Foreskin fibroblast (primary cell): ENCODE measurements at places on chromosomes 12 and 14.

- DNase-seq = no peak
Measured at GRCh38 chr14:55303691-55304145, 32.5 kb downstream of the FBXO34 start.

DNA sequence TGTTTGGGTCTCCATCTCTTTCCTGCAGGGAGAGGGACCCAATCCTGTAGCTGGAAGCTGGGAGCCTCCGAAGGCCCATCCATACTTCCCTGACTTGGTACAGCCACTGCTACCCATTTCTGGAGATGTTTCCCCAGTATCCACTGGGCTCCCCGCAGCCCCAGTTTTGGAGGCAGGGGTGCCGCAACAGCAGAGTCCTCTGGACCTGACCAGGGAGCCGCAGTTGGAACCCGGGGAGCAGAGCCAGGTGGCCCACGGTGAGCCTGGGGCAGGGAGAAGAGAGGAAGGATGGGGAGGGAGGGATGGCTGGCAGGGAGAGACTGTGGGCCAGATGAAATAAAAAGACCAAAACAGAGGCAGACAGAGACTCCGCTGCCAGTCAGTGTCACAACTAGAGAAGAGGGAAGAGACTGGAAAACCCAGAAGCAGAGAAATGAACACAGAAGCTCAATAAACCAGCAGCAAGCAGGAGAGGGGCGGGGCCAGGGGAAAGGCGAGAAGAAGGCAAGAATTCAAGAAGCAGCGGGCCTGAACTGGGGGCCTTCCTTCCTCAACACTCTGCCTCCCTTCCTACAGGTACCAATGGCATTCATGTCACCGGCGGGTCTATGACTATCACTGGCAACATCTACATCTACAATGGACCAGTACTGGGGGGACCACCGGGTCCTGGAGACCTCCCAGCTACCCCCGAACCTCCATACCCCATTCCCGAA, 6.3 kb downstream of the LTBR start:
- no peak for DNase-seq

- no peak for DNase-seq
Measured at GRCh38 chr12:123997033-123997822, 24.2 kb downstream of the ZNF664 start.

- DNase-seq = no peak
Measured at GRCh38 chr12:44285321-44285960, 449.6 kb downstream of the TMEM117 start.

- DNase-seq = peak; percentile 36
Measured at GRCh38 chr12:90938451-90938850, 16.5 kb downstream of the CCER1 start.

- DNase-seq = no peak
Measured at GRCh38 chr14:68928770-68929550, 50.1 kb downstream of the ACTN1 start.

GRCh38 chr14:23049011-23049410, 7.0 kb downstream of the PSMB11 start:
- no peak for DNase-seq

DNA sequence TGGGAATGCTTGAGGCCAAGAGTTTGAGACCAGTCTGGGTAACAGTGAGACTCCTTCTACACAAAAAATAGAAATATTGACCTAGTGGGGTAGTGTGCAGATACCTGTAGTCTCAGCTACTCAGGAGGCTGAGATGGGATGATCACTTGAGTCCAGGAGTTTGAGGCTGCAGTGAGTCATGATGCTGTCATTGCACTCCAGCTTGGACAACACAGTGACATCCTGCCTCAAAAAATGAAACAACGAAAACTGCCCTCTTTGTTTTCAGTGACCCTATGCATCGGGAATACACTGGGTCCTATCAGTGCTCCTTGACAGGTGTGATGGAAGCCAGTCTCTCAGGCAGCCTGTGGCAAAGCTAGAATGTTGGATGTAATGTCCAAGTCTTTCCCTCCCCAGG, 311.5 kb upstream of the OR4E1 start:
- DNase-seq = no peak

DNA sequence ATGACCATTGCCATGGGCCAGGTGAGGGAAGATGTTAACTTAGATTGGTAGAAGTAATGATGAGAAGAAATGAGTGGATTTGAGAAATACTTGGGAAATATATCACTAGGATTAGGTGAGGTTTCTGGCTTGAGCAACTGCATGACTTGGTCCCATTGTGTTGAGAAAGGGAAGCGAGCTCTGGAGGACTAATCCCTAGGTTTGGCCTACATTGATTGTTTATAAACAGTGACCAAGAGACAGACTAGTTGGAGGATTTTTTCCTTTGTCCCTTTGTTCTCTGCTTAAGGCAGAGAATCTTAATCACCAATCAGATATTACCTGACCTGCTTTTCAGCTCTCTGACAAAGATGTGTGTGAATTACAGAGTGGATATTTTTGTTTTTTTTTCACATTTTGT, 100.5 kb downstream of the AEBP2 start:
- no peak for DNase-seq

- DNase-seq = no peak
Measured at GRCh38 chr12:19039515-19039914, 90.0 kb upstream of the PLEKHA5 start.

DNA sequence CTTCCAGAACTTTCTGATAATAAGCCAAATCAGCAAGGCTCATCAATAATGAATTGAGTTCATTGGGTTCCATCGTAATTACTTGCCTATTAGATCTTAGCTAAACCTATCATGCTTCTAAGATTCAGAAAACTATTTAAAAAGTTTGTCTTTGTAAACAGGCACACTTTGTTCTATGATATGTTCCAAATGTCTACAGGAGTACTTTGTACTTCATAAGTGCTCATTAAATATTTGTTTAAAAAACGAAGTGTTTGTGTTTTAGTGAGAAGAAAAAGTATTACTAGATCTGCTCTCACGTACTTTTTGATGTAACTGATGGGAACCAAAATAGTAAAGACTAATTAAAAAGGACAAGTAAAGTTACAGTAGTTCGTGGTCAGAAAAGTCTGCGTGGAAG, 172.8 kb upstream of the FLRT2 start:
- no peak for DNase-seq

- no peak for DNase-seq
Measured at GRCh38 chr14:43168371-43168925, 1338.6 kb downstream of the FSCB start.

DNA sequence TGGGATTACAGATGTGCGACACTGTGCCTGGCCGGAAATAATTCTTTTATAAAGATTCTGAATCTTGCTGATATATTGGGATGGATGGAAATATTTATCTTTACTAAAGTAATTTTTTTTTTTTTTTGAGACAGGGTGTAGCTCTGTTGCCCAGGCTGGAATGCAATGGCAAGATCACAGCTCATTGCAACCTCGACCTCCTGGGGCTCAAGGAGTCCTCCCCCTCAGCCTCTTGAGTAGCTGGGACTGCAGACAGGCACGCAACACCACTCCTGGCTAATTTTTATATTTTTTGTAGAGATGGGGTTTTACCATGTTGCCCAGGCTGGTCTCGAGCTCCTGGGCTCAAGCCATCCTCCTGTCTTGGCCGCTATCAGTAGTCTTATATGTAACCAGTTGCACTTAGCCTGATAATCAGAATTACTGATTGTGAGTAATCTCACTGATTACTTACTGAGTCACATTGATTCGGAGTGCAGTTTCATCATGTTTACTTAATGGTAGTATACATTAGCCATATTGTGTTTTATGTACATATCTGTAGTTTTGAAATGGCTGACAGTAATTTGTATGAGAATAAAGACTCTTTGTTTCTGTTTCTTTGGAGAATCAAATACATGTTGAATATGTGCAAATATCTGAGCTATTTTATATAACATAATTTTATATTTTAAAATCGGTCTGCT, 50.4 kb upstream of the LRTM2 start:
- peak; percentile 41 for DNase-seq

DNA sequence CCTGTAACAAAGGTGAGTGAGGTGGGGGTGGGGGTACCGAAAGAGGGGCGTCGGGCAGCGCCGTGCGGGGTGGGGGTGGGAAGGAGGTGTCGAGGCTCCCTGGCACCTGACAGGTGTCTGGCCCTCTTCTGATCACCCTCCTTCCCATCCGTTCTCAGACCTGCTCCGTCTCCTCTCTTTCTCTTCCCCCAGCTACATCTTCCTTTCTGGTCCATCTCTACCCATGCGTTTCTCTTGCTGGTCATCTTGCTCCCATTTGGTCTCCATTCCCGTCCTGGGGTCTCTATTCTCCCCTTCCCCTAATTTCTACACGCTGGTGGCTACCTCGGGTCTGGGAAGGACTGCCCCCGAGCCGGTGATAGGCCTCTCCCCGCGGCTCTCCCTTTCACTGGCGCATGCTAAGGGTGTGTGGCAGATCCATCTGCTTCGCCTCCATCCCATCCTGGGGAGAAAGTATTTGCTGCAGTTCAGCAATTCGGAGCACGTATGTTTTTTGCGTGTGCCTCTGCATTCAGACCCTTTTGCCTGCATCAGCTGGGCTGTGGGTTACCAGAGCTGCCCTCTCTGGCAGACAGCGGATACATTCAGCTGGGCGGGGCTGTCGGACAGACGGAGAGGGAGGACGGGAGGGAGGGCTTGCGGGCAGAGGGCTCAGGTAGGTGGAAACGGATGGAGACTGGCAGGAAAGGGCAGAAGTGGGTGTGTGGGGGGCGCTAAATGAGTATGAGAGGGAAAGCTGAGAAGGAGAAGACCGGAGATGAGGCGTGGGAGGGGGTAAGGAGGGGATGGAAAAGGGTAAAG, 730 bp downstream of the CLSTN3 start:
- peak; percentile 77 for DNase-seq

GRCh38 chr12:2833327-2833726, 1.5 kb downstream of the NRIP2 start:
- no peak for DNase-seq

DNA sequence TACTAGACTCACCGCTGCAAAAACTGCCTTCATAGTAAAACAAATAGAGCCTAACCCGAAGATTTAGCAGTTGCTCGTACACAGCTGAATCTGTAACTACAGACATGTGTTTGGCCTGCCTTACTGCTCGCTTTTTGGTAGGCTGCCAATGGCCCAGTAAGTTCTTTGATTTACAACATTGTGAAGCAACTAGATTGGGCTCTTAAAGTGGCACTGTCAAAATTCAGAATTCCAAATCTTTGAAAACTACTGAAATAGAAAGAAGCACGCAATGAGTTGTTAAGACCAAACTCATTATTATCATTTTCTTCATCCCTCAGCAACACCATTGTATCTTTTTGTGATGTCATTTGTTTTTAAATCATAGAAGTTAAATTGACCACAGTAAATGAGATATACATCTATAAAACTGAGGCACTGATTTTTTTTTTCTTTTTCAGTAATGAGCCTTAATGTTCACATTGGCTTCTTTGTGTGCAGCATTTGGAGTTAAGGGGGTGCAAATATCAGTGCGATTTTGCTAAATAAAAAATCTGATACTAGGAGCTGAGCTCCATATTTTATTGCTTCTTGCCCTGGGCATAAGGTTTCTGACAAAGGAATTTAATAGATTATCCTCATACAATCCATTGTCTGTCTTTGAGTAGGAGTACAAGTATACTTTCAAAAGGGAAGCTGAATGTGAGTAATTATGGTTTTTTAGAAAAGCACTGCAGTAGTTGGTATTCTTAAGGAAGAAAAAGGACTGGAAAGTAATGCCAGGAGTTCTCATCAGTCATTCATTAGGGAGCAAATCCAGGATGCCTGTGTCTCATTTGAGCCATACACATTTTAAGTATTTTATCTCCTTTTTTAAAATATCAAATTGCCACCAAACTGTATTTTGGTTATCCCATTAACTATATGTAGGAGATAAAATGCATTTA, 138.5 kb downstream of the KICS2 start:
- peak; percentile 96 for DNase-seq

GRCh38 chr14:103001651-103002396, 55.5 kb downstream of the CDC42BPB start:
- DNase-seq = no peak

- DNase-seq = no peak
Measured at GRCh38 chr12:130961921-130962451, 8.3 kb downstream of the ADGRD1 start.

DNA sequence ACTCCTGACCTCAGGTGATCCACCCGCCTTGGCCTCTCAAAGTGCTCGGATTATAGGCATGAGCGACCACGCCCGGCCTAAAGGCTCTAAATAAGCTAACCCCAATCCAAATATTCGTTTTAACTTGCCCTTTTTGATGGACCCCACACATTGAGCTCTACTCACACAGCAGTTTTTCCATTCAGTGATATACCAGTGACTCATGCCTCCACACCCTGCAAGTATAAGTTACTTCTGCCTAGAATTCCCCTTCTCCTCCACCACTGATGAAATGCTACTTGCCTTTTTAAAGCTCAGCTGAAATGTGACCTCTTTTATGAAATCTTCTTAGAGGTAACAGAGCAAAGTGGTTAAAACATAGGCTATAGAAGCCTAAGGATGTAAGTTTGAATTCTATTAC, 68.8 kb downstream of the EXOC5 start:
- DNase-seq = peak; percentile 16

DNA sequence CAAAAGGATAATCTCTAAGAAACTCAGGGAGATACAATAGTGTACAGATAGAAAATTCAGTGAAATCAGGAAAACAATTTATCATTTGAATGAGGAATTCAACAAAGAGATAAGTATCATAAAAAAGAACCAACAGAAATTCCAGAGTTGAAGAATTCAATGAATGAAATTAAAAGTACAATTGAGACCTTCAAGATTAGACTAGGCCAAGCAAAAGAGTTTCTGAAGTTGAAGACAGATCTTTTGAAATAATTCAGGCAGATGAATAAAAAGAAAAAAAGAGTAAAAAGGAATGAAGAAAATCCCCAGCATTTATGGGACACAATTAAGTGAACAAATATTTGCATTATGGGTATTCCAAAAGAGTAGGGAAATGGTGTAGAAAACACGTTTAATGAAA, 412.6 kb downstream of the TMEM121 start:
- DNase-seq = no peak

- no peak for DNase-seq
Measured at GRCh38 chr12:55877824-55878223, 35.1 kb upstream of the MMP19 start.

- no peak for DNase-seq
Measured at GRCh38 chr12:47359310-47360092, 279.7 kb upstream of the AMIGO2 start.

GRCh38 chr14:97177016-97177415, 379.8 kb downstream of the VRK1 start:
- no peak for DNase-seq

DNA sequence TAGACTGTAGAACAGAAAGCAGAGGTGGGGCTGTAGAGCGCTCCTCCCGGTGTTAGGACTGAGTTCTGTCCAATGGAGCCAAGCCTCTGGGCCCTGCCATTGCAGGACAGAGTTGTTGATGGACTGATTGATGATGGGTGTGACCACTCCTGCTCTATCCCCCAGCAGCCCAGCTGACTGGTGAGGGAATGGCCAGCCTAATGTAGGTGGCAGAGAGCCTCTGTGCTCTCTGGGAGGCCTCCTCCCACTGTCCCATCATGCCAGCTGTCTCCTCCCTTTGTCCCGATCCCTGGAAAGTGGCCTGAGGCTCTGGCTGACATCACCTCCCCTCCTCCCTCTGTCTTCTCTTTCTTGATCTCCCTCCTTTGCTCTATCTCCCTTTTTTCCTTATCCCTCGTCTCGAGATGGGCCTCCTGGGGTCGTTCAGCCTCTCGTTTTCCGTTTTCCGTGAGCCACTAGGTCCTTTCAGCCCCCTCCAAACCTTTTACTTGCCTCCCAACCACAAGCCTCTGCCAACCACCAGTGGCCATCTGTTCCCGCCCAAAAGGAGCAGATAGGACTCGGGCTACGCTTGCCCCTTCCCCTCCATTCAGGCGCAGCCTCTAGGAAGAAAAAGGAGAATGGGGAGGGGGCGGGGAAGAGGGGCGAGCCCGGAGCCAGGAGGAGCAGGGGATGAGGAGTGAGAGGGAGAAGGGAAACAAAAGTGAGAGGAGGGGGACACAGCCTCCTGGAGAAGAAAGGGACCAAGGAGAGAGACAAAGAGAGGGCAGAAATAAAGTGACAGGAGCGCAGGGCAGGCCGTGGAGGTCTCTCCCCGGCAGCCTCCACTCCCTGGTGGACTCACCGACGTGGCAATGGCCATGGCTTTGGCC, 572 bp downstream of the EFS start:
- no peak for DNase-seq
